ENCODE measurements at places on chromosomes 6 and 20.

DNA sequence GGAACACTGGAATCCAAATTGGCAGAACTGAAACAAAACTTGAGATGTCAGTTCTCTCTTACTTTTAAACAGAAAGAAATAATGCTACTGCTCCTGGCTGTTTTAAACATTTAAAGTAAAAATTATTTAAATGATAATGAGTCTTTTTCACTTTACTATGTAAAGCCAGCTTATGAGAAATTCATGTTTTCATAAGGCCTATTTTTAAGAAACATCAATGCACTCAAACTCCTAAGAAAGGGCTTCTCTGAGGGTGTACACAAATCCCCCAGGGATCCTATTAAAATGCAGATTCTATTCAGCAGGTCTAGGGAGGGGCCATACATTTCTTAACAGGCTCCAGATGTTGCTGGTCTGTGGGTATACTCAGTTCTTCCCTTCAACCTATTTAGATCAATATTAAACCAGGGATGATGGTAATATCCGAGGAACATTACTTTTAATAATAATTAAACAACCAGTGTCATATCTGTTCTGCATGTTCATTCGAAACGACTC, 2.3 kb downstream of the FERMT1 start:
- DNase-seq, result no peak

DNA sequence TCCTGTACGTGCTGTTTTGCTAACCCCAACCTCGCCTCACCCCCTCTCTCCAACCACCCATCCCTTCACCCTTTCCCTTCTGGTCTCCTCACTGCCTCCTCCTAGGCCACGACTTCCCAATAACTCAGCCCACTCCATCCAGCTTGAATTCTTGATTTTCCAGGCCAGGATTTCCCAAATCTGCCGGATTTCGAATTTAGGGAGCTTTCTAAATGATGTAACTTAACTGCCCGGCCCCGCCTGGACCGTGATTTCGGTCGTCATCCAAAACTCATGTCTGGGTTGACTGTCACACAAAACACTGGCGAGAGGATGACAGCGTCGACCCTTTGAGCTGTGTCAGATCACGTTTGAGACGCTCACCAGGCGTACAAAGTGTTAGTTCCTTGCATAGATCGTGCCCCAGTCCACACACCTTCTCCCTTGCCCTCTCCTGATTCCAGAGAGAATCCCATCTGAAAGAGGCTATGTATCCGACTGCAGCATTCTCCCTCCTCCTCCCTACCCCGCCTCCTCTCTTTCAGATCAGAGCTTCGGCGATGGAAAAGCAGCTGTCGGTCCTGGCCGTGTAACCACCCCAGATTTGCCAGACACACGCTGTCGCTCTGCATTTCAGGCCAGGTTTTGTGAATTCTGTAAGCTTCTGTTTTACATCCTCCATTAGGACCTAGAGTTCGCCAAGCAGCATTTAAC, 168.2 kb downstream of the GPX5 start:
- no peak for DNase-seq

- DNase-seq, result no peak
These were observed 41.2 kb upstream of the PROKR2 start for GRCh38 chr20:5357946-5358345.

DNA sequence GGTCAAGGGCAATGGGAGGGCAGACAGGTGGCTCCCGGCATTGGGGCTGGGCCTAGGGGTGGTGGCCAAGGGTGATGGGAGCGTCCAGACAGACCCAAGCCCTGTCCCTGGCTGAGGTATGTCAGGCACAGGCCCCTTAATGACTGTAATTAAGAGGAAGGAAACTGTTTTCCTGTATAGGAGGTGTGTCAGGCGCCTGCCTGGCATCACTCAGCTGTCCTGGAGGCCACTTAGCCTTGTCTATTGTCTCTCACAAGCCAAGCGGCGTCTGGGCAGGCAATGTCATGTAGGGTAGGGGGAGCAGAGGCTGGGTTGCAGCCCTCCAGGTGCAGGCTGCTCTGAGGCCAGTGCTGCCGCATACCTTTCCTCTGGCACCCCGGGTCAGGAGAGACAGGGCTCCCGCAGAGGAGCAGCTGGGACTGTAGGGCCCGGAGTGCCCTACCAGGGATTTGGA, 3.9 kb upstream of the FAM83C start:
- DNase-seq, result no peak

DNA sequence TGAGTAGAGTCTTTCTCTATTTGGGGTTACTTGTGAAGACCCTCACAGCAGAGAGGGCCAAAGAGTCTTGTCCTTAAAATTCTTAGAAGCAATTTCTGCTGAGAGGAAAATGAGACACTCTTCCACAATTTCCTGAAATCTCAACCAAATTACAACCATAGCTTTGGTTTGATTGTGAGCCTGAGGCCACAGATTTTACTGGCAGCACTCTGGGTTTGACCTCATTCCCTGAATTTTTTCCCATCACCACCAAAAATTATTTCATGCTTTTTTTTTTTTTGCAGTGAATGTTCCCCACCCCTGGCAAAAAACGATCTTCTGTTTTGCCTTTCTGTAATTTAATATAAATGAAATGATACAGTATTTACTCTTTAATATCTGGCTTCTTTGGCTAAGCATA, 125.5 kb downstream of the THEMIS start:
- DNase-seq, result no peak

DNA sequence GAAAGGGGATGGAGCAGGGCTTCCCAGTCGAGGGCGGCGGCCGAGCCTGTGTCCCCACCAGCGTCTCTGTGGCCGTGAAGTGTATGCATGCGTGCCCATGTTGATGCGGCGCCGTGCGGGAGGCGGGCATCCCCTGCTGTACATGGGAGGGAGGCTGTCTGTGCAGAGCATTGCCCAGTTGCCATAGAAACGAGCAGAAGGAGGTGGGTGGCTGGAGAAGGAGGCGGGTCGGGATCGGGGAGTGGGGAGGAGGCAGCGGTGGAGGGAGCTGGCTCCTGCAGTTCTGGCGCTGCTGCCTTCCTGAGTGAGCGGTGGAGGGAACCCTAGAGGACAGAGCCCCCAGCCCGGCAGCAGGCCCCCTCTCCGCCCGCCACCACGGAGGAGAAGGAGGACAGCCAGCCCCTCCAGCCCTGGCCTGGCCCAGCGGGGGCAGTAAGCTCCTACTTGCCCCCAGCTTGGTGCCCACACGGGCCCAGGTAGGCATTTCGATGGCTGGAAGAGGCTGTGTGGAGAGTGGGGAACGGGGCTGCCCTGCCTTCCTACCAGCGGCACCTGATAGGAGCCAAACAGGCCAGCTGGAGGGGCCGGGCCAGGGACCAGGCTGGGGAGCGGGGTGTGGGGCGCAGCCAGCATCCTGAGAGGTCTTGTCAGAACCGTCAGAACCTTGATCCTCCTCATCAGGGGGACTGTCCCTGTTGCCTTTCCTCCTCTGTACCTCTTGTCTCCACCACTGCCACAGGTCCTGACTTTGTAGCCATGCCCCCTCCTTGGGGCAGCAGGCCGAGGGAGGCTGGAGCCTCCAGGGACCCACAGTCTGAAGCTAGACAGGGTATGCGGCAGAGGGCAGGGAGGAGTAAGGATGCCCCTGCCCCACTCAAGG, 41.3 kb downstream of the SPDEF start:
- DNase-seq, result no peak

DNA sequence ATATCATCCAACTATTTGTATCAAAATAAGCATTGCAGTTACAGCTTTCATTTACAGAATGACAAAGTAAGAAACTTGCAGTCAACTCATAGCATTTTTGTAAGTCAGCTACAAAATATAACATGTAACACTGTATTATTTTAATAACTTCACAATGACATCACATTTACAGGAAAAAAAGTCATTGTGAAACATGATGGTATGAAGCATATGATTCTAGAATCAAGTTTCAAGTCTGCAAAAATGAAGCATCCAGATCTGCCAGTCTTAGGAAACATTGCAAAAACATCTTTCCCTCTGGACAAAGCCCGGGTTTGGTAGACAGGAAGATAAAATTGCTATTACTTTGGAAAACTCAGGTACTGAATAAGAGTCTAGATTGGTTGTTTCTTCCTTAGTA, 263.9 kb upstream of the NT5E start:
- DNase-seq, result no peak

GRCh38 chr20:61900011-61900944, 165.4 kb downstream of the TAF4 start:
- no peak for DNase-seq

DNA sequence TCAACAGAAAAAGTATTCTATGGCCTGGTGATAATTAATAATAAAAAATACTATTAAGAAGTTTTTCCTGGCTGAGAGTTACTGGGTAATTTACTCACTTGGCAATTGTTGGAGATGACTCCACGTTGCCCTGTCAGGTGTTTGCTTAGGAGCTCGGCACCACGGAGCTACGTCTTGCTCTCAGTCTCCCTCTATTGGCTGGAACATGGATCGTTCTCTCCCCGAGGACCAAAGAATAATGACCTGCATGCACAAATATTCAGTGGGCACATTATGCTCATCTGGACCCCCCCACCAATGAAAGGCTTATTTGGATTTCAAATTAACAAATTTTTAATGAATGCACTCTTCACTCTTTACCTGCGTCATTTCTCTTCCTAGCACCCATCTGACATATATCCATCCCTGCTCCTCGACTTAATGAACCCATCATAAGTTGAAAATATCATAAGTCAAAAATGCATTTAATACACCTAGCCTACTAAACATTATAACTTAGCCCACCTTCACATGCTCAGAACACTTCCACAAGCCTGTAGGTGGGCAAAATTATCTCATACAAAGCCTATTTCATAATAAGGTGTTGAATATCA, 71.0 kb upstream of the CD83 start:
- peak; percentile 59 for DNase-seq

DNA sequence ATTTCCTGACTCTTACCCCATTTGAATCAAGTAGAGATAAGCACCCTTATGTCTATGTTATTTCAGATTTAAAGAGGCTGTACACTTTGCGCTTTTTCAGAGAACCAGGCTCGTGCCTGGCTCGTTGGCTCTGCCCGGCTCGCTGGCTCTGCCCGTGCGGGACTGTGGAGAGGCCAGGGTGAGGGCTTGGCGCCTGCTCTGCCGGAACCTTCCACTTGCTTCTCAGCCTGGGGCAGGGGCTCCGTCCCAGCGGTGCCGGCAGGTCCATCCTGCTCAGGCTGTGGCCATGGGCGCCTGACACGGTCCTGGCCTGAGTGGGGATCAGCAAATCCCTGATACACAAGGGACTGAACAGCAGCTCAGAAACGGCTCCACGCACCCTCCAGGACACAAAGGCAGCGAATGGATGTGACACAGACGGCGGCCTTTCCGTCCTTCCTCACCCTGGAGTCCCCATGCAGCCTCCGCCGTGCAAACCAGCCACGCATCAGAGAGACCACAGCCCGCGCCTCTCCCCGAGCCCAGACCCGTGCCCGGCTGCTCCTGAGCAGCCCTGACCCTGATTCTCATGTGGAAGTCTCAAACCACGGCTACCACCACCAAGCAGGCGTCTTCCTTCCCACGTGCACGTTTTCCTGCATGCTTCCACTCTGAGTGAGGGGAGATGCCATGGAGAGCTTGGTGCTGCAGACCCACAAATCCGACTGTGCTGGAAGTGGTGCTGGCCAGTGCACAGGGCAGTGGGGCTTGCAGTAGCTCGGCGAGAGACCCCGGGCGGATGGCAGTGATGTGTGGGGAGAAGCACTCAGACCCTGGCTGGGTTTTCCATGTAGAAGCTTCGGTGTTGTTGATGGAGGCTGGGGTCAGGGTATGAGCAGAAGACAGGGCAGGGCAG, 233.9 kb downstream of the ERMARD start:
- no peak for DNase-seq

GRCh38 chr6:113120582-113121285, 736.4 kb upstream of the MARCKS start:
- peak; percentile 97 for DNase-seq

GRCh38 chr6:149560736-149561135, 5.4 kb upstream of the GINM1 start:
- no peak for DNase-seq

DNA sequence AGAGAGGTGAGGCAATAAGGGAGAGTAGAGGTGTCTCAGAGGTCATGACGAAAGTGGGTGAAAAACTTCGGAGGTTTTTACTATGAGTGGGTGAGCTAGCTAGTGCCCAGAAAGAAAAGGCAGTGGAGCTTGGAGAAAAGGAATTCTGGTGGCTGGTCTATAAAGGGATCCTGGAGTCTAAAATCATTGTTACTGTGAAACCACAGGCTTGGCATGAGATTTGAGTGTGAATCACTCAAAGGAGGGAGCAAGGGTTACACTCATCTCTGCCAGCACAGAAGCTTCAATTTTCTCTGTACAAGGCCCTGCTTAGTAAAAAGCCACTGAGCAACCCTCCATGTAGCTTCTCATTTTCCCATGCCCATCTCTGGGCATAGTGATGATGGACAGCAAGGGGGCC, 47.5 kb downstream of the CD83 start:
- DNase-seq, result peak; percentile 72

GRCh38 chr6:50850223-50851048, 31.8 kb downstream of the TFAP2B start:
- DNase-seq, result no peak

DNA sequence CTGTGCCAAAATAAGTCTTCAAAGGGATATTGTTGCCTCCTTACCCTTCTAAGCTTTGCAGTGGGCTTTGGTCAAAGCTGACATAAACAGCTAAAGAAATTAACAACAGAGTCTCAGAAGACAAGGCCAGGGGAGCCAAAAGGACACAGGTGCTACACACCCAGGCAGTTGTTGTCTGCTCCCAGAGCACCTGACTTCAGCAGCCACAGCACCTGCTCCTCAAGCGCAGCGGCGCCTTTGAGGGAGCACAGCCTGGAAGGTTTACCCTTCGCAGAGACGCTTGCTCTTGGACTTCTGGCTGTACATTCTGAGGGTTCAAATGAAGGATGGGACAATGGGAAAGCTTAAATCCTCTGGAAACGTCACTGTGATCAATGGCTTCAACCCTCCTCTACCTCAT, 16.6 kb downstream of the B4GALT5 start:
- no peak for DNase-seq

DNA sequence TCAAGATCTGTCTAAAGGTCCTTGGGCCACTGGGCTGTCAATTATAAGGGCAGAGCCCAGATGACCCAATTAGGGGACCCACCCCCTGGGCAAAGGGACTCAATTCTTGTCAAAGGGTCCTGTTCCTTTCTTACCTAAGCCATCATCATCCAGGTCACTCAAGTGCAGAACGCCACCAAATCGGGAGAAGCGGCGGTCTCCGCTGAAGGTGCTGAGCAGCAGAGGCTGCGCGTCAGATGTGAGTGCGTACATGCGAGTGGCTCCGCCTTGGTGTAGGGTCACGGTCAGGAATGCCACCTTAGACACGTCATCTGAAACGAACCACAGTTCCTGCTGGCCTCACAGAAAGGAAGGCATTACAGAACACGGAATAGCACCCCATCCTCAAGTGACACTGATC, 34.2 kb downstream of the MRS2 start:
- no peak for DNase-seq

GRCh38 chr20:9572670-9573069, 58.3 kb downstream of the LAMP5 start:
- DNase-seq, result no peak

Data from A172 (cell line).